Ureter (tissue), 1 donor: ENCODE measurements at places on chromosomes 5 and 9.

DNA sequence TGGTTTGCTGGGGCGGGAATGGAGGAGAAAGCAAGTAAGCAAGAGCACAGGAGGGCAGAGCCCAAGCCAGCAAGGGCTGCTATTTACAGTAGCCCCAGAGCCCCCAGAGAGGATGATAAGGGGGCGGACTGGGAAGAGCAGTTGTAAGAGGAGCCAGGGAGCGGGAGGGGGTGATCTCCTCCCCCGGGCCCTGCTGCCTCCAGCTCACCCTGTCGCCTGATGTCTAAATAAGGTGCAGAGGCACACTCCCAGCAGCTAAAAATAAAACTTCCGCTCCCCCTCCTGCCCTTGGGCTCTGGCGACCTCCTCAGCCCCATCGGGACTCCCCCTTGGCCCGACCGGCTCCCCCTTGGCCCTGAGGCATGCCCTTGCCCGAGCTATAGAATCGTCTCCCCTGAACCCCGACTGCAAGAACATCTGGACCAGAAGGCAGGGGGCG lies 14.4 kb upstream of the CCDC69 start:
- DNase-seq = no peak

DNA sequence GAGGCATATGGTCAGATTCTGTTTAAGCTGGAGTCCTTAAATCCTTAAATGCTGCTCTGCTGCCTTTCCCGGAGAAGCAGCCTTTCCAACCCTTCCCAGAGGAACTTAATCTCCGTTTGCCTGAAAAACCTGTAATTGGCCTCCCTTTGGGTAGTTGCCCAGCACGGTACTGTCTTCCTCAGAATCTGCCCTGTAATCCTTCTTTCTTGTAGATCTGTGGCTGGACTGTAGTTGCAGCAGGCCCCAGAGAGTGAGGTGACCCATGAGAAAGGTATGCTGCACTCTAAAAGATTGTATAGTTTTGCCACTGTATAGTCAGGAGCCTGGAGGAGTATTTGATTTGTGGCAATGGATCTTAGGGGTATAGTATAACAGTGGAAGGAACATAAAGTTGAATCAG lies 11.7 kb downstream of the SPIN1 start:
- DNase-seq = no peak

- DNase-seq = no peak
Observed at GRCh38 chr5:96189987-96190386, 228.3 kb upstream of the ELL2 start.

- no peak for DNase-seq
Observed at GRCh38 chr5:40089269-40089668, 590.4 kb upstream of the PTGER4 start.

DNA sequence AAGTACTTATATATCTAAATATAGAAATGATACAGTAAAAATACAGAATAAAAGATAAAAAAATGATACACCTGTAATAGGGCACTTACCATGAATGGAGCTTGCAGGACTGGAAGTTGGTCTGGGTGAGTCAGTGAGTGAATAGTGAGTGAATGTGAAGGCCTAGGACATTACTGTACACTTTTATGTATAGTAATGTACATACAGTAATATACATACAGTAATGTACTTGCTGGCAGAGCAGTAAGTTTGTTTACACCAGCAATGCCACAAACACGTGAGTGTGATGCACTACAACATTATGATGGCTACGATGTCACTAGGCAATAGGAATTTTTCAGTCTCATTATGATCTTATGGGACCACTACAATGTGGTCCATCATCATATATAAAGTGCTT lies 34.2 kb downstream of the SUSD1 start:
- DNase-seq = no peak

DNA sequence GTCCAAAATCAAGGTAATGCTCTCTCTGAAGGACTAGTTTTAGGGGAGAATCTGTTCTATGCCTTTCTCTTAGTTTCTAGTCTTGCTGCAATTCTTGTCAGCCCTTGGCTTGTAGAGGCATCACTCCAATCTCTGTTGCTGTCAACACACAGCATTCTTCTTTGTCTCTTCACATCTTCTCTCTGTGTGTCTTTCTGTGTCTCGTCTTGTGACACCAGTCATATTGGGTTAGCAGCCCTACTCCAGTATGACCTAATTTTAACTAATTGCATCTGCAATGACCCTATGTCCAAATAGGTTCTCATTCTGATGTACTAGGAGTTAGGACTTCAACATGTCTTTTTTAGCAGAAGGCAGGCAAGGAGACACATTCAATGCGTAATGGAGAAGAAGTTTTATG lies 1110.6 kb downstream of the DTWD2 start:
- DNase-seq = no peak

GRCh38 chr5:173974688-173975239 lies 14.2 kb upstream of the C5orf47 start:
- DNase-seq = no peak

DNA sequence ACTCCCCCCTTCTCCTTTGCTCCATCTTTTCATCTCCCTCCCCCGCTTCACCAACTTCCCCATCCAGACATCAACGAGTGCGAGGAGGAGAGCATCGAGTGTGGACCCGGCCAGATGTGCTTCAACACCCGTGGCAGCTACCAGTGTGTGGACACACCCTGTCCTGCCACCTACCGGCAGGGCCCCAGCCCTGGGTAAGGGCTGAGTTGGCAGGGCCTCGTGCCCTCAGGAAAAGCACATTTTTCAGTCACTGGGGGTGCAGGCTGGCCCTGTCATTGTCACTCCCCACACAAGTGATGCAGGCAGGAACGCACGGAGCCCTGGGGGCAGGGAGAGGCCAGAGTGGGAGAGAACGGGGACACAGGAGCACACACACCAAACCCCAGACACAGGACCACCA lies 12.4 kb upstream of the ASS1 start:
- no peak for DNase-seq

GRCh38 chr5:34804913-34805312 lies 34.1 kb upstream of the TTC23L start:
- no peak for DNase-seq

DNA sequence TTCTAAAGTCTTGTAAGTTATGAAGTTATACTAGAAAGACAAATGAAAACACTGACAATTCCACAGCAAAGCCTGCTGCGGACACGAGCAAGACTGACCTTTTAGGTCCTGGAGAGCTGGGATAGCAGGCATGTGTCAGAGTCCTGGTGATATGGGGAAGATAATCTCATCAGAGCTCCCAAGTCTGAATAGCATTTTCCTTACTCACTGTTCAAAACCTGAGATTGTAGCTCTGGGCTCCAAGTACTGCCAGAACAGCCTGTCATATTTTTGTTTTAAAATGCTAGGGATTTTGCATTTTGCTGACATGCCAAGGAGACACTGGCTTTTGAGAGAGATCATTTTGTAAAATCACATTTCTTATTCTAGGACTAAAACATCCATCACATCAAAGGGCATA lies 90.1 kb downstream of the DRD1 start:
- DNase-seq = no peak

DNA sequence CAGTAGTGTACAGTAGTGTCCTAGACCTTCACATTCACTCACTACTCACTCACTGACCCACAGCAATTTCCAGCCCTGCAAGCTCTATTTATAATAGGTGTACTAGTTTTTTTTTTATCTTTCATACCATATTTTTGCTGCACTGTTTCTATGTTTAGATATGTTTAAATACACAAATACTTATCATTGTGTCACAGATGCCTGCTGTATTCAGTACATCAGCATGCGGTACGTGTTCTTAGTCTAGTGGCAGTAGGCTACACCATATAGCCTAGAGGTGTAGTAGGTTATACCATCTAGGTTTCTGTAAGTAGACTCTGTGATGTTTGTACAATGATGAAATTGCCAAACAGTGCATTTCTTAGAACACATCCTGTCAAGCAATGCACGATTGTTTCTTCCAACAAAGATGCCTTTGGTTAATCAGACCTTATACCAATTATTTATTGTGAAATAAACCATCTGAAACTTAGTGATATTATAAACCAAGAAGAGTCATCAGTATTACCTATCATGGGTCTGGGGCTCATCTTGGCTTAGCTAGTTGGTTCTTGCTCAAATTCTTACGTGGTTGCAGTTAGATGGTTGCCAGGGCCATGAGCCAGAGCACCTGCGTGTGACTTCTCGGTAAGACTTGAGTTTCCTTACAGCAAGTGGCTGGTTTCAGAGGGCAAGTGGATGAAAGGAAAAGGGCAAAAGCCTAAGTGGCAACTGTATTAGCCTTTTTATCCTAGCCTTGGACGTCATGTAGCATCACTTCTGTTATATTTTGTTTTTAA lies 41.1 kb downstream of the ERBIN start:
- no peak for DNase-seq

DNA sequence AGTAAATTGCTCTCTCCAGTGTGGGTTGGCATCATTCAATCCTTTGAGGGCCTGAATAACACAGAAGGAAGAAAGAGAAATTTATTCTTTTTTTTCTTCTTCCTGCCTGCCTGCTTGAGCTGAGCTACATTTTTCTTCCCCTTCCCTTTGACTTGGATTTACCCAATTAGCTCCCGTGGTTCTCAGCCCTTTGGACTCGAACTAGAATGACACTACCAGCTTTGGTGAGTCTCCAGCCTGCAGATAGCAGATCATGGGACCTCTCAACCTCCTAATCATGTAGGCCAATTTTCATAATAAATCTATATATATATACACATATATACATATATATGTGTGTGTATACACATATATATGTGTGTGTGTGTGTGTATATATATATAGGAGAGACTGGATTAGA lies 128.6 kb downstream of the ISOC1 start:
- no peak for DNase-seq

- no peak for DNase-seq
Observed at GRCh38 chr5:136638084-136638483, 272.7 kb upstream of the TRPC7 start.

GRCh38 chr9:10700291-10700690 lies 87.5 kb upstream of the PTPRD start:
- DNase-seq = no peak

- DNase-seq = no peak
Observed at GRCh38 chr5:146079695-146080373, 25.5 kb downstream of the PLAC8L1 start.

DNA sequence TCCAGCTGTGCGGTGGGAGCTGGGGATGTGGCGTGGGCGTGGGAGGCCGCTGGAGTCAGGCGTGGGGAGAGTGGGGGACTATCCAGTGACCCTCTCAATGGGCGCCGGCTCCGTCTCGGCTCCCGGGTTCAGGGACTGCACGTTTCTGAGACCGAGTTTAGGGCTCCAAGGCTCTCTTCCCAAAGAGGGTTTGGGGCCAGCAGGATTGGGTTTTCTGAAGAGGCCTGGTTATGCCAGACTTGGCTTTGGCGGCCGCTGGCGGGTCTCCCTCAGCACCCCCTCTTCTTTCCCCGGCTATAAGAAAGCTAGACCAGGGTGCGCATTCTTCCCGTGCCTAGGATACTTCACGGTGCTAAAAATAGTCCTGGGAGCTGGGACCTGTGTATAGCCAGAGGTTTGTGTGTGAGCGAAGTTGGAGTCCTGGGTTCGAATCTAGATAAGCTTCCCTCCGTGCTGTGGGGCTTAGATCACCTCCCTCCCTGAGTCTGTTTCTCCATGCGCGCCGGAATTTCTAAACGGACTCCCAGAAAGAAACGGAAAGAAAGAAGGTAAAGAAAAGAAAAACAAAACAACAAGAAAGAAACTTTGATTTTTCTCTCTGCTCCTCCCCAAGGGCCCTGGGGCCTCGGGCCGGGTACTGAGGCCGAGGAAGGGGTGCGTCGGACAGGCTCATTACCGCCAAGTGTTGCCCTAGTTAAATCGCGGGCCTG lies 5.0 kb downstream of the HAND1 start:
- no peak for DNase-seq

DNA sequence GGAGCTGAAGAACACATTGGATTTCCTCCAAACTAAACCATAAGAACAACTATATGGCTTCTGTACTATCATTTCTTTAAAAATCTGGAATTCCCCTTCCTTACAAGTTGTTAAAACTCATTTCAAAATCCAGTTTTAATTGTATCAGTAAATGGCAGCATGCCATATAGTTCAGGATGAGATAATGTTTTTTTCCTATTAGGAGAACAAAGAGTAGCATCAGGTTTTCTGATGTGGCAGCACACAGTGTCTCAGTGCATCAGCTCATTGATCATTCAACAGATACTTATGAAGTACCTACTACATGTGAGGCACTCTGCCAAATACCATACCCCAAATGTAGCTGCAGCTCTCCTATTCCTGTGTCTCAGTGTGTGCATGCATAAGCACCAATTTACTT lies 161.1 kb downstream of the EPB41L4A start:
- DNase-seq = no peak

DNA sequence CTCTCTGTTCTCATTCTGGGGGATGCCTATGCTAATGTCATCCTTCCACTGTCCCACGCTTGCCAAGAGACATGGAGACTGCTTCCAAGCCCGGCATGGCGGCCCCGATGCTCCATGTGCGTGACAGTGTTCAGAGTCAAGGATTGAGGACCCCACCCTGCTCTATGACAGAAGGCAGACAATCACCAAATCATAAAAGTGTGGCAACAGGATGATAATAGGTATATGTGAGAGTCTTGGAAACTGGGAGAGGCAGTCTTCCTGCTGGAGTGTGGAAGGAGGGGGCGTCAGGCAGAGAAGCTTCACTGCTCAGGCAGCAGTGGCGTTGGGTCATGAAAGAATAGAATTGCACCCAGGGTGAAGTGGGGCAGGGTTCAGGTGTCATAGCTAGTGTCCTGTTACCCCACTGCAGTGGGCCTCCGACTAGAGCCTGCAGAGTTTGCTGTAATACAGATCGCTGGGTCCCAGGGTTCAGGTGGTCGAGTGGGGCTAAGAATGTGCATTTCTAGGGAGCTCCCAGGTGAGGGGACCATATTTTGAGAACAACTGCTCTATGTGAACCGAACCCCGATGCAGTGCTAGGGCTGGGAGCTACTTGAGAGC lies 12.5 kb upstream of the GADD45G start:
- peak; percentile 34 for DNase-seq

GRCh38 chr9:112520656-112521055 lies 34.0 kb downstream of the KIAA1958 start:
- no peak for DNase-seq

DNA sequence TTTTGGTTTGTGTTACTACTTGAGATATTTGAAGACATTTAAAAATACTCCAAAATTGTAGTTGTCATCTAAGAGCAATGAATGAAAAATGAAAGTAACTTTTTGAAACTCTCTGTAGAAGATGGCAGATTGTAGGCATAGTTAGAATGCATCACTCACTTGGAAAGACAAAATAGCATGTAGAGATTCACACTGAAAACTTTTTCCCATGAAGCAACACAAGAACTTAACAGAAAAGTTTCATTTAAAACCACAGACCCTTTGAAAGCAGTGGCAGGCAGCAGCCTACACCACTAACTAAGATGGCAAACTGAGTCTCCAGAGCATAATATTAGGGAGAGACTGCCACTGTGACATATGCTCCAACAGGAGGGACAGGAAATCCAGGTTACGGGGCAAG lies 18.9 kb upstream of the FAM174A start:
- DNase-seq = no peak

- DNase-seq = no peak
Observed at GRCh38 chr9:111853450-111853827, 43.2 kb upstream of the UGCG start.
